Bronchial smooth muscle cell (primary cell): ENCODE measurements at places on chromosomes 5 and 9. TPM values are rescaled to one million over a fixed set of nuclear protein-coding genes. Genes with fewer than 3 reads are reported as not detected.

FOXD4L3 gene
- total RNA-seq, result not detected in 2 replicates

DEPDC1B gene
- 1.0 and 1.1 TPM in 2 replicates for total RNA-seq

OR13D1 gene
- not detected in 2 replicates for total RNA-seq

IFNE gene
- 1.5 and 3.8 TPM in 2 replicates for total RNA-seq

PCDHGB6 gene
- total RNA-seq, result 3.0 and 3.7 TPM in 2 replicates

TUSC1 gene
- 3.5 and 3.8 TPM in 2 replicates for total RNA-seq
